ENCODE measurements at places on chromosomes 12 and 14. TPM values are rescaled to one million over a fixed set of nuclear protein-coding genes. Genes with fewer than 3 reads are reported as not detected.

ATN1 gene
- 98.2 TPM for total RNA-seq

PLCZ1 gene
- total RNA-seq = not detected

NELL2 gene
- total RNA-seq = 32.0 TPM

TSHR gene
- 551 TPM for total RNA-seq

POU6F1 gene
- total RNA-seq = 13.9 TPM

KIF5A gene
- total RNA-seq = 0.56 TPM

C14orf180 gene
- 0.56 TPM for total RNA-seq

LIN7A gene
- total RNA-seq = 21.4 TPM

LRRIQ1 gene
- total RNA-seq = 4.0 TPM

VRTN gene
- total RNA-seq = not detected

CKB gene
- 302 TPM for total RNA-seq

PLEKHG7 gene
- not detected for total RNA-seq

GZMB gene
- total RNA-seq = not detected

SLC8A3 gene
- total RNA-seq = not detected

MYF6 gene
- not detected for total RNA-seq

GRCh38 chr12:4743046-4743445, 22.8 kb downstream of the GALNT8 start:
- DNase-seq = no peak
- H3K4me1 ChIP-seq = no peaks in the 10 kb centered on the region
- H3K4me3 ChIP-seq = no peak overlapping the region
- no peak overlapping the region for H3K27ac ChIP-seq
- no peaks in the 10 kb centered on the region for H3K27me3 ChIP-seq
- no peaks in the 10 kb centered on the region for H3K36me3 ChIP-seq

GRCh38 chr14:89957376-89957775, 1.6 kb downstream of the TDP1 start:
- no peaks in the 10 kb centered on the region for H3K27me3 ChIP-seq
- DNase-seq = no peak
- peaks cover 4% of the 10 kb centered on the region for H3K4me1 ChIP-seq
- no peaks in the 10 kb centered on the region for H3K36me3 ChIP-seq

GRCh38 chr12:60489071-60489470, 893.2 kb downstream of the SLC16A7 start:
- H3K27ac ChIP-seq = no peak overlapping the region
- no peaks in the 10 kb centered on the region for H3K27me3 ChIP-seq
- DNase-seq = no peak
- H3K4me3 ChIP-seq = no peak overlapping the region
- H3K4me1 ChIP-seq = no peaks in the 10 kb centered on the region

DNA sequence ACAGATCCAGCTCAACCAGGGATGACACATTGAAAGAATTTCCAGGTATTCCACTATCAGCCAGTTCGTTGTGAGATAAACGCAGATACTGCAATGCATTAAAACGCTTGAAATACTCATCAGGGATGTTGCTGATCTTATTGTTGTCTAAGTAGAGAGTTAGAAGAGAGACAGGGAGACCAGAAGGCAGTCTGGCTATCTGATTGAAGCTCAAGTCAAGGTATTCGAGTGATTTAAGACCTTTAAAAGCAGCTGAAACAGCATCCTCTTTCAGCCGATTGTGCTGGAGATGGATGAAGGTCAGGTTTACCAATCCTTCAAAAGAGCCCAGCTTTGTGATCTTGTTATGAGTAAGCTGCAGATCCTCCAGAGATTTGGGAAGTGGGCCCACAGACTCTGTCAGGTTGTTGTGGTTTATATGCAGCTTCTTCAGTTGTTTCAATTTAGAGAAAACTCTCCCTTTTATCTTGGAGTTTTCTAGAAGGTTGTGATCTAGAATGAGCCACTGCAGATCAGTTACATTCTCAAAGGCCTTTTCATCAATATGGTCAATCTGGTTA, 3.0 kb downstream of the LUM start:
- H3K27me3 ChIP-seq = no peaks in the 10 kb centered on the region
- H3K4me1 ChIP-seq = no peaks in the 10 kb centered on the region
- no peaks in the 10 kb centered on the region for H3K36me3 ChIP-seq
- H3K27ac ChIP-seq = no peak overlapping the region
- H3K4me3 ChIP-seq = no peak overlapping the region

GRCh38 chr14:61298824-61299223, 17.7 kb upstream of the TMEM30B start:
- DNase-seq = no peak
- H3K4me1 ChIP-seq = no peaks in the 10 kb centered on the region
- H3K27me3 ChIP-seq = no peaks in the 10 kb centered on the region
- H3K27ac ChIP-seq = no peak overlapping the region
- no peaks in the 10 kb centered on the region for H3K36me3 ChIP-seq

DNA sequence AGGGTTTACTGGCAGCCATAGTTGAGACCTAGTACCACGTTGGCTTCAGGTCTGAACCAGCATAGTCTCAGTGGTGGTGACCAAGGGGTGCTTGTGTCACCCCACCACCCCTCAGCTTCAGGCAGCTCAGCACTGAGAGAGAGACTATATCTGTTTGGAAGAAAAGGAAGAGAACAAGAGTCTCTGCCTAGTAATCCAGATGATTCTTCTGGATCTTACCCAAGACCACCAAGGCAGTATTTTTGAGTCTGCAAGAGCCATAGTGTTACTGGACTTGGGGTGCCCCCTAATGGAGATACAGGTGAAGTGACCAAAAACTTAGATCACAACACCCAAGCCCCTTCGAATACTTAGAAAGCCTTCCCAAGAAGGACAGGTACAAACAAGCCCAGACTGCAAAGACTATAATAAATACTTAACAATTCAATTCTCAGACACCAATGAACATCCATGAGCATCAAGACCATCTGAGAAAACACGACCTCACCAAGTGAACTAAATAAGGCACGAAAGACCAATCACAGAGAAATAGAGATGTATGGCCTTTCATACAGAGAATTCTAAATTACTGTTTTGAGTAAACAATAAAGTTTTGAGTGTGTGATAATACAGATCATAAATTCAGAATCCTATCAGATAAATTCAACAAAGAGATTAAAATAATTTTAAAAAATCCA, 107.0 kb downstream of the HELB start:
- H3K4me3 ChIP-seq = no peak overlapping the region
- DNase-seq = peak; percentile 7
- no peaks in the 10 kb centered on the region for H3K27me3 ChIP-seq
- no peaks in the 10 kb centered on the region for H3K36me3 ChIP-seq
- H3K4me1 ChIP-seq = peaks cover 8% of the 10 kb centered on the region

GRCh38 chr14:34012978-34013720, 62.3 kb upstream of the EGLN3 start:
- H3K27ac ChIP-seq = no peak overlapping the region
- no peaks in the 10 kb centered on the region for H3K4me1 ChIP-seq
- no peak for DNase-seq
- H3K27me3 ChIP-seq = no peaks in the 10 kb centered on the region
- H3K36me3 ChIP-seq = no peaks in the 10 kb centered on the region

GRCh38 chr12:40762072-40762471, 69.8 kb downstream of the CNTN1 start:
- no peak for DNase-seq
- no peaks in the 10 kb centered on the region for H3K36me3 ChIP-seq
- H3K27ac ChIP-seq = no peak overlapping the region
- H3K27me3 ChIP-seq = no peaks in the 10 kb centered on the region

GRCh38 chr12:106150555-106150954, 11.8 kb upstream of the NUAK1 start:
- no peaks in the 10 kb centered on the region for H3K36me3 ChIP-seq
- no peak for DNase-seq
- no peak overlapping the region for H3K27ac ChIP-seq
- H3K27me3 ChIP-seq = no peaks in the 10 kb centered on the region
- H3K4me1 ChIP-seq = peaks cover 14% of the 10 kb centered on the region

DNA sequence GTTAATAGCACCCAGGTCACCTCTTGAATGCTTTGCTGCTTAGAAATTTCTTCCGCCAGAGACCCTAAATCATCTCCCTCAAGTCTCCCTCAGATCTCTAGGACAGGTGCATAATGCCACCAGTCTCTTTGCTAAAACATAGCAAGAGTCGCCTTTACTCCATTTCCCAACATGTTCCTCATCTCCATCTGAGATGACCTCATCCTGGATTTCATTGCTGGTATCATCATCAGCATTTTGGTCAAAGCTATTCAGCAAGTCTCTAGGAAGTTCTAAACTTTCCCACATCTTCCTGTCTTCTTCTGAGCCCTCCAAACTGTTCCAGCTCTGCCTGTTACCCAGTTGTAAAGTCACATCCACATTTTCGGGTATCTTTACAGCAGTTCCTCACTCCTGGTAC, 41.0 kb downstream of the KTN1 start:
- no peak overlapping the region for H3K27ac ChIP-seq
- DNase-seq = no peak
- H3K27me3 ChIP-seq = no peaks in the 10 kb centered on the region
- H3K36me3 ChIP-seq = peaks cover 40% of the 10 kb centered on the region
- H3K4me3 ChIP-seq = no peak overlapping the region

DNA sequence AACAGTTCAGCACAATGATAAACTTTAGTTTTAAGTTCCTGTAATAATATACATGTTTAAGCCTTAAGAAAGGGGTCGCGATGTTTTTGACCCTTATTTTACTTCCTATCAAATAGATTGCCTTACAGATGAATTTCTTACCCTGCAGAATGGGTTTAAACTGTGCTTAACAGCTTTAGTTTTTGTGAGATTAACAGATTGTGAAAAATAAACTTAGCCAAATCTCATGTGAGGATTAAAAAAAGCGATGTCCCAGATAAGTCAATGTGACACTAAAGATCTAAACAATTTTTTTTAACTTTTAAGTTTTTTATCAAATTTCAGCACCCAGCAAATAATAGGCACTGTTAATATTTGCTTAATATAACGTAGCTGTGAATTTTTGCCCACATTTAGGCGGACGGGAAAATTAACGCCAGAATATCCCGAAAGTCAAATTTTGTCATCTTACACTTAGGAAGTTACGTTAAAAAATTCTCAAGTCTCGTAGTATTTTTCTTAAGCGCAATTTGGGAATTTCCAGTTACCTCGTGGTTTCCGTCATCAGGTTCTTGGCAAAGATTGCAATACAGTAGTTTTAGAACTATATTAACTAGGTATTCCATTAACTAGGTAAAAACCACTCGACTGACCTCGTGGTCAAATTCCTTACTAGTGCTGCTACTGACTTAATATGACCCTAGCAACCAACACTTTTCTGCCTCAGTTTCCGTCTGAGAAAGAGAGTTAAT, 1.2 kb downstream of the HNRNPC start:
- H3K27me3 ChIP-seq = no peaks in the 10 kb centered on the region
- no peak for DNase-seq
- peaks cover 30% of the 10 kb centered on the region for H3K4me1 ChIP-seq
- H3K36me3 ChIP-seq = peaks cover 3% of the 10 kb centered on the region
- H3K27ac ChIP-seq = peak overlapping the region; percentile 96

Data from thyroid gland (tissue), 4 donors.